ENCODE measurements at places on chromosomes 6 and 20.
A peak's percentile ranks its signal among the peaks of the same experiment; 100 is the strongest.

- DNase-seq = no peak
Measured at GRCh38 chr6:114989279-114989964, 646.6 kb upstream of the HS3ST5 start.

DNA sequence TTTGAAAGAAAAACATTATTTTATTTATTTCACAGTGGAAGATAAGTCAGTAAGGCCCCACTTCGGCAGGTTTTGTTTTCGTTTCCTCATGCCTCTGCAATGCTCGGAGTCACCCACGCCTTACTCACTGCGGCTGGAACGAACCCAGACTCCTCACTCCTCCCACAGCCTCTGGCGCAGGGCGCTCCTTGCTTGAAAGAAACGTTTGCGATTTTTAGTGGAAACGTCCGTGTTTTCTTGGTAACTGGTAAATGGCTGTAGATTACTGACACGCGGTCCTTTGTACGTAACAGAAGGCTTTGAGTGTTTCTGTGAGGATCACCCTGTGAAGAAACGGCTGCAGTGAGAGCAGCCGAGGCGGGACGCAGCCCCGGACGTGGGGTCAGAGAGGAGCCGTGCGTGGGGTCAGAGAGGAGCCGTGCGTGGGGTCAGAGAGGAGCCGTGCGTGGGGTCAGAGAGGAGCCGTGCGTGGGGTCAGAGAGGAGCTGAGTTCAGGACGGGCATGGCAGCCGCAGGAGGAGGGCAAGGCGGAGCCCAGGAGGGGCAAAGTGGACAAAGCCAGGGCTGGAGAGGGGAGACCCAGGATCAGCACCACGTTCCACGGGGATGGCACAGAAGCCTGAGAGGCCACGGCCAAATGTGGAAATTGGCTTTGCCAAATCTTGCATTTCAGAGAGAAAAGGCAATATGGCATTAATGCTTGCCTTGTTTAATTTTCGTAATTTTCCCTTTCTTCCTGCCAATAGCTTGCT is 198.6 kb upstream of the THBS2 start:
- DNase-seq = peak; percentile 45

- DNase-seq = no peak
Measured at GRCh38 chr20:37524859-37525708, 2.6 kb downstream of the BLCAP start.

DNA sequence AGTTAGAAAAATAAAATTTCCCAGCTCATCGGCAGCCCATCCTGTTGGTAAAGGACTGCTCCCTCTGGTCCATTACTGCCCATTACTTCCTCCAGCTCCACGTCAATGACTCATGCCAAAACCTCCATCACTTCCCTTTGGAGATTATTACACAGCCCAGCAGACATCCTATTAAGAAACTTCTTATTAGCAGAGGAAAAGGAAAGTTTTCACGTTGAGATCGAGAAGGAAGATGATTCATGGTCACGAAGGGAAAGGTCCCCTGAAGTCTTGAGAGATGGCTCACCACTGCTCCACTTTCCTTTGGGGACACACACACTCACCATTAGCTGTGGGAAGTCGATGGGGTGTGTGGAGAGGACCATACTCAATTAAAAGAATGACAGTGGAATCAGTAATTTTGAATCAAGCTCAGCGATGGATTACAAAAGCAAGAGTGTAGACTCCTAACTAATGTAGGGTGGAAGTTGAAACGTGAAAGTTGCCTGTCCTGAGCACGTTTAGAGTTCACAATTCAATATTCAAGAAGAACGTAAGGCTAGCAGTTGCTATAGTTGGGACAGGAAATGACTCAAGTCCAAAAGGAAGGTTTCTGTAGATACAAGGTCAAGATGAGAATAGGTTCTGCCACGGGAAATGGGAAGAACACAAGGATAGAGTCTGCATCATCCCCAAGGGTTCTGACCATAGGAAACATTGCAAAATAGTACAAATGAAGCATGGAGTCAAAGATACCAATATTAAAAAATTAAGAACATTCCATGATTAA is 21.6 kb downstream of the SASH1 start:
- DNase-seq = peak; percentile 60

GRCh38 chr20:25399037-25399430 is 8.4 kb upstream of the ABHD12 start:
- peak; percentile 61 for DNase-seq

DNA sequence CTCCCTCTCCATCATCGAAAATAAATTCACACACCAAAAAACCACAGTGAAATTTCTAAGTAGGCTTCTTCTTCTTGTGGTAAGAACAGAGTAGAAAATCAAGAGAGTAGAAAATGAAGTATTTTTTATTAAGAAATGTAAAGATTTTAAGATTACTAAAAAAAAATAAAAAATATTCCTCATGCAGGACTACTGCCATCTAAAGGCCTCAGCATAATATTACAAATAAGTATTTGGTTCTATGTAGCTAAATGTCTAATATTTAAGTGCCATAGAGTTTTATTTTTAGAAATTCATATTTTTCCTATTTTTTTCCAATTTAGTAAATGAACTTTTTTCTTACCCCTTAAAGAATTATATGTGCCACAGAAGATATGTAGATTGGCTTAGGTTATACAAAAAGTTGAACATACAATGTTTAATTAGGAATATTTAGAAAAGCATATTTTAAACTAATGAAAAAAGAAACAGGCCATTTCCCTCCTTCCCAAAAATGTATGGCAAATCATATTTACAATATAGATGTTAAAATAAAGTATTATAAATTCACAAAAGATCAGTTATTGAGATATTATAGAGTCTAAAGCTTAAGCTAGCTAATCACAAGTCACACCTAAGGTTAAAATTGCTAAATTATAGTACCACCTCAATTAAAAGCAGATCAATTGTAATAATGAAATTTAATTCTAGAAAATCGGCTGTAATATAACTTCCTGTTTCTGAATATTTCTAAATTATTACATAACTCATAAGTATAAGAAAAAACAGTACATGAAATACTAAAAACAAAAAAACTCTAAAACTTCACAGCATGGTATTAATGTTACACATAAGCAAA is 3.5 kb upstream of the NT5DC1 start:
- no peak for DNase-seq

- no peak for DNase-seq
Measured at GRCh38 chr6:128914051-128914450, 31.1 kb downstream of the LAMA2 start.

- DNase-seq = peak; percentile 88
Measured at GRCh38 chr20:43955062-43955749, 40.6 kb downstream of the TOX2 start.

- DNase-seq = no peak
Measured at GRCh38 chr6:137259349-137259748, 40.2 kb upstream of the IFNGR1 start.

- no peak for DNase-seq
Measured at GRCh38 chr6:116238083-116238482, 15.8 kb downstream of the TSPYL4 start.

- no peak for DNase-seq
Measured at GRCh38 chr6:84119277-84119676, 85.7 kb downstream of the MRAP2 start.

GRCh38 chr6:52555518-52556233 is 21.2 kb downstream of the TRAM2 start:
- no peak for DNase-seq

- peak; percentile 76 for DNase-seq
Measured at GRCh38 chr6:121791396-121792315, 356.2 kb downstream of the GJA1 start.

GRCh38 chr6:16596616-16597331 is 164.5 kb downstream of the ATXN1 start:
- no peak for DNase-seq

- DNase-seq = no peak
Measured at GRCh38 chr20:49641683-49642656, 71.7 kb downstream of the B4GALT5 start.

DNA sequence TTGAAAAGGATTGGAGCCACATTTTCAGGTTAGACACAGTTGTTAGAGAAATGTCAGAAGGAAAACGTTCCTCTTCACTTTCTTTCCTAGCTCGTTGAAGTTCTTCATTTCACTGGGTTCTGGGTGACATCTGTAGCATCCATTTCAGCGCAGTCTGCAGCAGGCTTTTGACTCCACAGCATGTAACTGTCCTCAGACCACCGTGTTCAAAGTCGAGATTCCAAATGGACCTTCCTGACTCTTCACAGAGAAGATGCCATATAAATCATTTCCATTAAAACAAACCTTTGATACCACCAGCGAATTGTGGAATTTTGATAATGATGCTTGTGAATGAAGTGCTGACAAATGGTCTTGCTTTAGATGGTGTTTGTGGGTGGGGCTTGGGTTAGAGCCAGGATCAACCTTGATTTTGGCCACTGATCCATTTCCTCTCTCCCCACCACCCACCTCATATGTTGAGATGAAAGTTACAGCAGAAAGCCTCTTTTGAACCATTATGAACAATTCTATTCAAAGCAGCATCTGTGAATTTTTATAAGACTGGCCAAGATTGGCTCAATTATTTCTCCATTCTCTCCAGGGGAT is 185.3 kb upstream of the PREP start:
- DNase-seq = no peak

DNA sequence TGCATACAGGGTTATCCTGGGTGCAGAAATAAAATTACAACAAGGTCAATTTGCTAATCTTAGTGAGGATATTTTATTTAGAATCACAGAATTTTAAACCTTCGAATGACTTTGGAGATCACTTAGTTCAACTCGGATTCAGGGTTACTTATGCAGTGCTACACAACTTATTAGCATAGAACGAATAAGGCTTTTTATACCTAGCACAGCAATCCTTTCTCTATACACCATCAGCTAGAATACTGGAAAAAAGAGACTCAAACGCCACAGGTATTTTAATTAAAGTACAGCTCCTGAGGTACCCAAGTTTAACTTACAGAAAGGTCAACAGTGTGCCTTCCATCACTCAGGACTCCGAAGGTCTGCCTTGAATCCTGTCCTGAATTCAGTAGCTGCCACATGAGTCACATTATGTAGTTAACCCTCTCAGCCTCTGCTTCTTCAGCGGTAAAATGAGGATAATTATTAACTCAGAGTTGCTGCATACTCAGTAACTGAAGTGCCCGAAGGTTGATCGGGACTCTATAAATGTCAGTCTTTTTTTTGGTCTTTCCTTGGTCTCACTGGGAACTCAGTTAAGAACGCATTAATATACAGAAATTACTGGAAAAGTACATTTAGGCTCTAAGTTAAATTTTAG is 6.0 kb upstream of the QKI start:
- no peak for DNase-seq

- DNase-seq = peak; percentile 79
Measured at GRCh38 chr20:13396022-13396421, 174.9 kb downstream of the ISM1 start.

DNA sequence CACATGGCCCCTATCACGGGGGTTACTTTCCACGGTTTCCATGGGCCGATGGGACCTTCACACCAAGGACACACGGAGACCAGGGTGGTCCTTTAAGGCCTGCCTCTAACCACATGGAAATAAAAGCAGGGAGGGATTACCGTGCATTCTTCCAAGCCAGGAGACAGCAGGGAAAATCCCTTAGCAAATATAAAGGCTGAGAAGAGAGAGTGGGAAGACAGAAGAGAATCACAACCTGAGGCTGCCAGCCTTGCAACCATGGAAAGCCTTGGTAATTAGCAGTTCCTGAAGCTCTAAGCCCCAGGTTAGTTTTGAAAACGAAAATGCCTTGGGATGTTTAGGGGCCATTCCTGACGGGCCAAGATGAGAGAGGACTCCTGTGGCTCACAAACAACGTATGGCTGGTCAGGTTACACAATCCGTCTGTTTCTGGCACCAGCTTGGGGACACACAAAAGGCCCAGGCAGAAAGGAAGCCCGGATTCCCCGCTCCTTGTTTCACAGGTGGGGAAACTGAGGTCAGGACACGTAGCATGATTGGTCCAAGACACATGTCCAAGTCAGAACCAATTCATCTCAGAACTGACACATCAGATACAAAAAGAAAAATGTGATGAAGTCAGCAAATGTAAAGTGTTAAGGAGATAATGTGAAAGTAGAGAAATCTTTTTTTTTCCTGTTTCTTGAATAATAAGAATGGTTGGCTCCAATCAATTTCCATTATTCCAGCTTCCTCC is 2.8 kb downstream of the PREX1 start:
- no peak for DNase-seq

- no peak for DNase-seq
Measured at GRCh38 chr6:110357664-110358552, at the start of gene METTL24. METTL24 (minus strand) TSS chr6:110358349; CDS start chr6:110358272, 77 bp downstream.

DNA sequence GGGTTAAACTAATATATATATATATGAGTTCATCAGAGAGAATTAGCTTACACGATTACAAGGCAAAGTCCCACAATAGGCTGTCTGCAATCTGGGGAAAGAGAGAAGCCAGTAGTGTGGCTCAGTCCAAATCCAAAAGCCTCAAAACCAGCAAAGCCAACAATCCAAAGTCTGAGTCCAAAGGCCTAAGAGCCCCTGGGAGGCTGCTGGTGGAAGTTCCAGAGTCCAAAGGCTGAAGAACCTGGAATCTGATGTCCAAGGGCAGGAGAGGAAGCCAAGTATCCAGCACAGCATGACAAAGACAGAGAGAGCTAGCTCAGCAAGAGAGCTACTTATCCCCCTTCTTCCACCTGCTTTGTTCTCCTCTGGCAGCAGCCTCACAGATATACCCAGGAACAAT is 274.7 kb upstream of the ID4 start:
- DNase-seq = no peak

GRCh38 chr6:168117942-168118341 is 38.9 kb upstream of the FRMD1 start:
- DNase-seq = no peak

DNA sequence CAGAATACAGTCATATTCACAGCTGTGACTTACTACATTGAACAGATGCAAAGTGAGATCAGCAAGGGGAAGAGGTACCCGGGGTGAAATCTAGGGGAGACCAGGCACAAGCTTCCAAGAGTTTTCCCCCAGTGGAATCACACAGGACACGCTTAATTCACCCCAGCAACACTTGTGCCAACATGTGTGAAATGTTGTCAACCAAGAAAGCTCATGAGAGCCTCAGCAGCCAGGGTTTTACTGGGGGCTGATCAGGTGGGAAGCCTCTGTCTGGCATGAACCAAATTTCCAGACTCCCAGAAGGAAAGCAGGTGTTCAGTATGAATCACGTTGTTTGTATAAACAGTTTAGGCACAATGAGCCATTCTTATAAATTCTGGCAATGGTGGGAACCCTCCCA is 6.9 kb upstream of the RTF2 start:
- DNase-seq = no peak

- DNase-seq = peak; percentile 39
Measured at GRCh38 chr20:14997791-14998190, 660.4 kb upstream of the FLRT3 start.

- DNase-seq = no peak
Measured at GRCh38 chr20:22520381-22520780, 64.0 kb downstream of the FOXA2 start.

DNA sequence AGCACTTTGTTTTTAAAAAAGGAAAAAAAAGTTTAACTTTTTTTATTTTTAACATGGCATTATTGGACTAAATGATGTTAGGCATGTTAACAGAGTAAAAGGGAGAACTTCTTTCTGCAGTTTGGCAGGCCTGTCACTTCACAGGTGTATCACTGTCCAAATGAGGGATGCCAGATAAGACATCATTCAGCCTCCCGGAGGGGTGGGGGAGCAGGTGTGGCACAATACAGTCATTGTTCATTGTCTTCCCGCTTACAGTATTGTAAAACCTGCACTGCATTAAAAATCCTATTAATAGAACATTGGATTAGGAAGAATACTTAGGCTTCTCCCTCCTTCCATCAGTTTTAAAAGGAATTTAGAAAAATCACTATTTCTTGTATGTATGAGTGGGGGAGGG is 80.7 kb downstream of the CARMIL1 start:
- DNase-seq = no peak

- DNase-seq = no peak
Measured at GRCh38 chr6:93792746-93793145, 373.4 kb upstream of the EPHA7 start.

All from fibroblast of skin of left quadriceps (primary cell).